Suppressor macrophage (primary cell): ENCODE measurements at places on chromosomes 6 and 20.

DNA sequence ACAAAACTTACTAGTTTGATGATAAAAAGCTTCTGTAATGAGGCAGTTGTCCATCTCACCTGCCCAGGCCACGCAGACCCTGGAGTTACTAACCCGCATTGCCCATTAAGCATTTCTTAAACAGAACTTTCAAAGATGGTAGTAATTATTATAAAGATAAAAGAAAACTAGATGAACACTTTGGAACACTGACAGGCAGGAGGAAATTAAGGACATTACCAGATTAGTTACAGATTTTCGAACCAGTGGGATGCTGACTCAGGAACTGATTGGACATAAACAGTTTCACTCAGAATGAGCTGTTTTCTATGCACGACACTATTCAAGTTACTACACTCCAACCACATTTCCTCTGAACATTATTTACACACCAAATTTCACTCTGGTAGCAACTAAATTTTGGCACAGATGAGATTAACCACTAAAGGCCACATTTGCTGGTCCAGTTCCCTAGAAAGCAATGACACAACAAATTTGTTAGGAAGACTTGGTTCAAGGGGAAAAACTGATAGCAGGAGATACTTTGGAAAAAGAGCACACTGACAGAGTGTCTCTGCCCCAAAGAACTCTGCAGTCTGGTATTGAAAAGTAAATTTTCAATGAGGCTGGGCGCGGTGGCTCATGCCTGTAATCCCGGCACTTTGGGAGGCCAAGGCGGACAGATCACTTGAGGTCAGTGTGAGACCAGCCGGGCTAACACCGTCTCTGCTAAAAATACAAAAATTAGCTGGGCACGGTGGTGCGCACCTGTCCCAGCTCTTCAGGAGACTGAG lies 3.0 kb downstream of the ROMO1 start:
- no peak for DNase-seq

DNA sequence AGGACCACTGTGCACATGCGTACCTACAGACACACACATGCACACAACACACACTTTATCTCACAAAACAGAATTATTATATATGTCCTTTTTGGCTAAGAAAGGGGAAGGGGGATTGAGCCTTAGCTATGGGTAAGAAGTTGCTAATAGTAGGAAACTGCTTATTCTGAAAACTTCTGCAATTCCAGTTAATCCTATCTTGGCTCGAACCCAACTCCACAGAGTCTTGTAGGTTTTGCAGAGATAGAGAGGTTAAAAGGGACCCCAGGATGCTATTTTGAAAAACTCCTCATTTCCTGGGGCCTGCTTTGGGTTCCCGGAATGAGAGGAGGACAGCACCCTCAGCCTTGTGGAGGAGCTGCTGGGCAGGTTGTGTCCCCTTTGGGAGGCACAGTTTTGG lies 233.8 kb downstream of the CLIC5 start:
- DNase-seq, result no peak

DNA sequence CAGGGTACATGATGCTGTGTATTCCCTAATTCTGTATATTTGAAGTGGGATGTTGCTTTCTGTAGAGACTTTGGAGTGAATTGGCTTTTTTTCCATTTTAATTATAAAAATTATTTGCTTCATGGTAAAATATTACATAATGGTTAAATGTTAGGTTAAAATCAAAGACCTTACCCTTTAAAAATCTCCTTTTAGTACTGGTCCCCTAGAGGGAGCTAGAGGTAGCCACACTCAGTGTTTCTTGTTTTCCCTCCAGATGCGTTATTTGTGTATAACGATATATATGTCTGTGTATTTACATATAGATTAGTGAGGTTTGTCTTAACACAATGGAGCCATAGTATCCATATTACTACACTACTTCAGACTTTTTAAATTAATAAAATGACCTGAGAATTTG lies 146.7 kb downstream of the PLCB4 start:
- DNase-seq, result peak; percentile 9

GRCh38 chr20:4998160-4998651 lies 3.1 kb downstream of the SLC23A2 start:
- DNase-seq, result peak; percentile 47
